ENCODE measurements at places on chromosomes 5 and 9. TPM values are rescaled to one million over a fixed set of nuclear protein-coding genes. Genes with fewer than 3 reads are reported as not detected.

- no peak for DNase-seq
These were observed 185.5 kb downstream of the OLFM1 start for GRCh38 chr9:135273008-135273407.

Gene SLC1A3
- 25.3 TPM for total RNA-seq

DNA sequence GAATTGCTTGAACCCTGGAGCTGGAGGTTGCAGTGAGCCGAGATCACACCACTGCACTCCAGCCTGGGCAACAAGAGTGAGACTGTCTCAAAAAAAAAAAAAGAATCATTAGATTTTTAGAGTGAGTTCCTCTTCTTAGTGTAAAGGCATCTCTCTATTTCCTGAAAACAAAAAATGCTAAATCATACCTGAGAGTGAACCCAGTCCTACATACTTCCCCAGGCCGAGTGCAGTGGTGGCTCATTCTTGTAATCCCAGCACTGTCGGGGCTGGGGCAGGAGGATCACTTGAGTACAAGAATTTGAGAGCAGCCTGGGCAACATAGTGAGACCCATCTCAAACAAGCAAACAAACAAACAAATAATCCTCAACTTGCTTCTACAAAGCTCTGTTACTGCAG is 38.2 kb upstream of the LPAR1 start:
- no peak for DNase-seq

Gene DPH7
- total RNA-seq, result 30.6 TPM

Gene DAB2
- total RNA-seq, result 55.3 TPM

DNA sequence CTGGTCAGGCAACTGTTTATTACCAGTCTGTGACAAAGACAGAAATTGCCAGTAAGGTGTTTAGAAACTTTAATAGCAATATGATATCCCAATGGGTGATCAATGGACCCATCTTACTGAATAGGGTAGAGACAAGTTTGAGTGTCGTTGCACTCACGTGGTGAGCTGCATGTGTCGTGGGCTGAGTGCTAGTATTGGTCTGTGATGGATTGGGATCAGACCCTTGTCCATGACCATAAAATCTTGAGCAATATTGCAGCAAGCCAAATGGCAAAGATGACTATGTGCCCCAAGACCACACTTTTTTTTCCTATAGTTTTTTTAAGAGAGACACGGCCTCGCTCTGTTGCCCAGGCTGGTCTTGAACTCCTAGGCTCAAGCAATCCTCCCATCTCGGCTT is 114.5 kb downstream of the PALM2AKAP2 start:
- no peak for DNase-seq

Gene PRUNE2
- total RNA-seq, result 650 TPM

Gene SWI5
- 42.2 TPM for total RNA-seq

GRCh38 chr5:134046330-134046729 is 41.6 kb upstream of the VDAC1 start:
- no peak for DNase-seq

Gene SNCB
- 0.16 TPM for total RNA-seq

DNA sequence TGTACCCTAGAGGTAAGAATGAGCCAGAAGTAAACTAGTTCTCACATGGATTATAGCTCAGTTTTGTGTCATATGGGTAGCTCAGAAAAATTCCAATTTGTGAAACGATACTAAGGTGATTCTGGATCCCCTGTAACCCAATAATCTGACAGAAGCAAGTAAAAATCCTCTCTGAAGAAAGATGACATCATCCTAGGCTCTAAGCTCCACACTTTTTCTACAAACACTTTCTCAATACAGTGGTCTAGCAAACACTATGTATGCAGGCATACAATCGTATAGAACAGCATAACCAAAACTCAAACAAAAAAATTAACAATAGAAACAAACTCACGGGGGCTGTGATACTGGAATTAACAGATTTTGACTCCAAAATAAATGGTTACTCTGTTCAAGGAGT is 26.7 kb upstream of the ZNF169 start:
- DNase-seq, result no peak

DNA sequence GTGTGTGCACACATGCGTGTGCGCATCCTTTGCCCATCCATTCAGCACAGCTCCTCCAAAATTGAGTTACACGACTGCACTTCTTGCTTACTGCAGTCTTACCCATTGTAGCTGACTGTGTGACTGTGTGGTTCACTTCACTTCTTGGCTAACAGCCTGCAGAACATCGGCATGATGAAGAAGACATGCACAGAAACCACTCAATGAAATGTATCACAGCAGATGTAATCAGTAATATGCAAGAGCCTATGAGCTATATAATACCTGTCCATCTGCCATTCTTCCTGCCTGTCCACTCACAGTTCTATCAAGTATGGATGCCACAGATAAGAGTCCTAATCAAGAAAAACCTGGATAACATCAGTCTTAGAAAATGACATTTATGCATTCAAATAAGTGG is 83.9 kb downstream of the TRPM3 start:
- no peak for DNase-seq

DNA sequence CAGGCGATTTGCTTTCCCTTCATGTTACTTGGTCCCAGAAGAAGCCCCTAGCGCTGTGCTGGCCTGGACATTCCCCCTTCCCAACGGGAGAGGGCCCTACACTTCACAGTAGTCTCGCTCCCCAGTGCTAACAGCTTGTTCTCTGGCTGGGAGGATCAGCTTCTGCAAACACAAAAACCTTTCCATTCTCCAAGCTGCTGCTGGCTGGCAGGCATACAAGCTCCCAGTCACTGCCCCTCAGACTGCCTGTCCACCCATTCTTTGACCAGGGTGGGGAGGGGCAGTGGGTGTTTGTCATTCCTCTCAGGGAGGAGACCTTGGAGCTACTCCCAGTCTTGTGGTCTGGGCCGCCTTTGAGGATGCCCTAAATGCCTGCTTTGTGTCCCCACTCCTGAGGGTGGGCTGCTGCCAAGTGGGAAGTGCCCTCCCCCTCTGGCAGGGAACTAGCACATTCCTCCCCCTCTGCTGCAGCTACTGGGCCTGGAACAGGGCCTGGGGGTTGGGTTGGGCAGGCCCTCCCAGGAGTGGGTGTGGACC is 20.8 kb downstream of the ENHO start:
- DNase-seq, result peak; percentile 87

Gene PCDHGB5
- 1.4 TPM for total RNA-seq

Measured in myocyte (in vitro differentiated cells).